Left renal cortex interstitium (tissue), 4 donors: ENCODE measurements at places on chromosomes 1 and 21.

GRCh38 chr1:75131565-75132241 lies 2.5 kb upstream of the LHX8 start:
- no peak for DNase-seq

- DNase-seq, result no peak
Measured at GRCh38 chr21:35855484-35855883, 204.8 kb downstream of the SETD4 start.

DNA sequence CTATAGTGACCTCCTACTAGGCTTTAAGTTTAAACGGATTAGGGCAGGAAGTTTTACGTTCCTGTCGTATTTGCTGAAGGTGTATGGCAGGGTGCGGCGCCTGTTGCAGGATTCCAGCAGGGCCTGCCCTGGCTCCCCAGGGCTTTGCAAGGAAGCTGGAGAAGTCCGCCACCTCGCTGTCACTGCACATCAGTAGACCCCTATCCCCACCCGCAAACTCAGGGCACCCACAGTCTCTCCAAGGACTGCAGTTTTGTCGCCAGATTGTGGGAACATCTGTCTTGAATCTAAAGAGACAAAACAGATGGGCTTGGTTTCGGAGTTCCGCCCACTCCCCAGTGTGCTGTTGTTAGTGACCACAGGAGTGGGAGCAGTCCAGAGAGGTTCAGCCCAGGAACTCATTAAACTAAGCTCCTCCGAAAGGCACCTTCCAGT lies 110.8 kb downstream of the CDC7 start:
- no peak for DNase-seq

DNA sequence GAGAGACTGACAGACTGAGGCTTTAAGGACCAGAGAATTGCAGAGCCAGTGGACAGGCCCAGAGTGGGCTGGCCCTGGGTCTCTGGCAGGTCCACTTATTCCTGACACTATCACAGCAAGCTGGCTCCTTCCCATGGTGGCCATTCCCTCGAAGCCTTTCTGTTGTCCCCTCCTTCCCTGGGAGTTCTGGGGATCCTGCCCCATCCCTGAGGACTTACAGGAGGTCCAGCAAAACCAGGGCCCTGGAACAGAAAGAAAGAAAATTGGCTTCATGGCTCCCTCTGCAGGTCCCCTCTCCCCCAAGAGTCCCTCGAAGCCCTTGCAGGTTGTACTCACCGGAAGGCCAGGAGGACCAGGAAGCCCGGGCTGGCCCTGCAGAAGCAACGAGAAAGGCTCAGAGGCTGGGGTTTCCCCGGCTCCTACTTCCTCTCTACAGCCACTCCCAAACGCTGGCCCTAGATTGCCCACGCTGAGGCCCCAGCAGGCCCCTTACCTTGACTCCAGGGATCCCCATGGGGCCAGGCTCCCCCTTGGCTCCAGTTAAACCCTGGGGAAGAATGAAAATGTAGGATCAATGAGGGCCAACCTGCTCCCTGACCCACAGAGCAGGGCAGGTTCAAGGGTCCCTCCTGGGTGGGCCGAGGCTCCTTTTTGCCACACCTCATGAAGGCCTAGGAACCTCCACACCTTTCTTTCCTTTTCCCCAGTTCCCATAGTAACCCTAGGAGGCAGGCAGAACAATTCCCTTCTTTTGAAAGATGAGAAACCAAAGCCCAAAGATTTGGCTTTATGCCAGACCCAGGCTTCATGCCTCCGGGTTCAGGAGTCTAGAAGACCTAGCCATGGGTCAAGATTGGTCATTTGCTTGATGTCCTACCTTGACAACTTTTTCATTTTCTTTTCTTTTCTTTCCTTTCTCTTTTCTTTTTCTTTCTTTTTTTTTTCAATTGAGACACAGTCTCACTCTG lies 4.6 kb downstream of the COL9A2 start:
- DNase-seq, result no peak

DNA sequence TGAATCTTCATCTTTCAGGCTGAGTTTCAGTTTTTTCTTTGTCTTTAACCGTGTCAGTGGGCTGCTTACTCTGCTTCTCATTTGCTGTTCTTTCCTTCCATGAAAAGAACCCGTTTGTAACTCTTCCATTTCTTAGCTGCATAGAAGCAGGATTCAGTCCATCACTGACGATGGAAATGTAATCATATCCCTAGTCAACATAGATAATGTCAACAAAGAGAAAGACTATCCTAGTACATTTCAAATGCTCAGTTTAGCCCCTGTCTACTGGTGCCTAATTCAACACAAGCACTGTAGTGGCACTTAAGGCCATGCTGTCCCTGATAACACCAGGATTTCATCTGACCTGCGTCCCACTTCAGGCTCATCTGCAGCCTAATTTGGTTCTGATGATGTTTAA lies 376 bp downstream of the GBP1 start:
- DNase-seq, result no peak

GRCh38 chr1:19452221-19452663 lies 33.1 kb downstream of the CAPZB start:
- DNase-seq, result no peak

GRCh38 chr1:3001471-3002348 lies 19.6 kb upstream of the ACTRT2 start:
- DNase-seq, result no peak

DNA sequence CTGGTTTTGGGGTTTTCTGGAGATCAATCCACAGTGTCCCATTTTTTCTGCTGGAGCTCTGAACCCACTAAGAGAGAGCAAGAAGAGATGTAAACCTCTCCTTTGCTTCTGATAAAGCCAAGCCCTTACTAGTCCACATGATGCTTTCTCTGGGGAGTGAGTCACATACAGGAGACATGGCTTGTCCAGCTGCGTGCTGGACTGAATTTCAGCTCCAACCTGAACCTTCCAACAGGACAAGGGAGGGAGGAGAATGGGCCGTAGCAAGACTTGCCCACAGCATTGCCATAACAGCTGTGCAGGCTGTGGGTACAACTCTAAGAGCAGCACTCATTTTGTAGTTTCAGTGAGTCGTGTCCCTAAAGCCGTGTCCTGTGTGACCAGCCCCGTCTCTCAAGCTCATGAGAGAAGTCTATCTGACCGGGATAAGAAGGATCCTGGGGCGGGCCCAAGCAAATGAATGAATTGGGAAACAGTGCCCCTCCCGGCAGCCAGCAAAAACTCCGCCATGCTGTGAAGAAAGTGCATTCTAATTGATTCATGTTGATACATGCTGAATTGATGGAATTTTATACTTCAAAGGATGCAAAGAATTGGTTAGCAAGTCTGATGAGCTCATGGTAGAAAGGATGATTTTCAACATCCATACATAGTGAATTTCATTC lies 195.2 kb downstream of the GABPA start:
- DNase-seq, result no peak

DNA sequence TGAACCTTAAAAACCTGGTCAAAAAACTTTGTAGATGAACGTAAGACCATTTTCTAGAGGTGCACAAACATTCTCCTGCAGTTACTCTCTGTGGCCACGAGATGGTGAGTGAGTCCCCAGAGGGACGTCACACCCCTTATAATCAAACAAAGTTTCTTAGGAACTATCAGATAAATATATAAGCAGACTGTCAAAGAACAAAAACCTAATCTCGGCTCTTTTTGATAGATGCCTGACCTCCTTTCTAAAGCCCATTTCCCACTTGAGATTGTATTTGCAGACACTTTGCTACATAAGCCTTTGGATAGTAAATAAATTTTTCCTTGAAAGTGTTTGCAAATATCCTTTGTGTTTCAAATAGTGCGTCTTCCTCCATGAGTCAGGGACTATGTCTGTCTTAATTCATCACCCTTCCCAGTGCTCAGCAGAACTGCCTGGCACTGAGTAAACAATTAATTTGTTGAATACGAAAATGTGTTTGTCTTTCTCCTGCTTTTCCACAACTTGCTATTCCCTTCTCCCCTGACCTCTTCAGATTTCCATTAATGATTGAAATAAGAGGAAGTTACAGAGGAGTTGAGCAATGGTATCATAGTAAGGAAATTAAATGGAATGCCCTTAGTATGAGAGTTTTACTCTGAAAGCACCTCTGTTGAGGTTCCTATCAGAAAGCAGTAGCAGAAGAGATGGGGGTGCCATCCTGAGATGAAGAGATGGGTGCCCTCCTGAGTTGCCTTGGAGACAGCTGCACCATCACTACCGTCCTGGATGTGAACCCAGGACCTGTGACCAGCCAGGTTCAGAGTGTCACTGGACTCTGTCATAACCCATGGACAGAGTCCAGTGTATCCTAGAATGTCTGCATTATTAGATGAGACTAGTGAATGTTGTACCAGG lies 57.8 kb upstream of the RAVER2 start:
- DNase-seq, result no peak

DNA sequence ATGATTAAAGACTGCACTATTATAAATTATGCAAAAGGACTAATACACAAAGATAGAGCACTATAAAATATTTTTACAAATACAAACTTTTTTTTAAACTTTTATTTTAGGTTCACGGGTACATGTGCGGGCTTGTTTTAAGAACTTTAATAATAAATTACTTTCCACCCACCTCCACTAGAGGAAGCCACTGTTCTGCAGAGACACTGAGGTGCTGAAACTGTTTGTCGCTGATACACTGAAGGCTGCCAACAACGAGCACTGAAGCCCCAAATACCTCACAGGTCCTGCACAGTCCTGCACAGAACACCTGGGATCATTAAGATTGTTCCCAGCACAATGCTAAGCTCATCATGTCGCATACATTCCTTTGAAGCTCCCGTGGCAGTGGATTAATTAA lies 19.9 kb downstream of the COA6 start:
- no peak for DNase-seq

DNA sequence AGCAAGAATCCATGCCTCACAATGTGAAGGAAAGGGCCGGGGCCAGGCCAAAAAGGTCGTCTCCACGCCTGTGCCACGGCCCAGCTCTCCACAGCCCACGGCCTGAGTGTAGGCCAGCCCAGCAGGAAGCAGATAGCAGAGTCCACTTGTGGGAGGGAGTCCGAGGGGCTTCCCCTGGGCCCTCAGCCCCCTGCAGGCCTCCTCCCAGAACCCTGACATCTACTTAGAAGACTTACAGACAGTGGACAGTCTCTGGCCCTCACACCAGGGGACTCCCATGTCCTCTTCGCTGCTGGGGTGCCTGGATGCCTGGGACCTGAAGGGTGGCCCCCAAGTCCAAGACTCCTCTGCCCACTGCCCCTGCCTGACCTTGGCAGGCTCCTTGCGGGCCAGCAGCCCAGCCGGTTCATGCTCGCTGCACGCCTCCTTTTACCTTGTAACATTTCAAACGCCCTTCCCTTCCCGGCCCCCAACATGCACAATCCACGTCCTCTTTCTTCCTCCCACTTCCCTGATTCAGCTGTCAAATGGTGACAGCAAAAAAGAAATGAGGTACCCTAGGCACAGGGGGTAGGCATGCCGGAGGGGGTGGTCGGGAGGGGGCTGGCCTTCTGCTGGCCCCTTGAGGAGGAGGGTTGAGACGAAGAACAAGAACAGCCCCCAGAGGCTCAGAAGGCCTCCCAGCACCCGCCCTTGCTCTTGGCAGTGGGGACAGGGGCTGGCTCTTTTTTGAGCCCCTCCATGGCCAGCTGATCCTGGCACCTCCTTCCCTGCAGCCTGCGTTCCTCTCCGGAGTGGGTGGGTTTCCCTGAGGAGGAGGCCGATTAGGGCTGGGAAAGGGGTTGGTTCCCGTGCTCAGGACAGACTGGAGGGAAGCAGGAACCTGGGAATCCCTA lies 997 bp upstream of the PTPN7 start:
- no peak for DNase-seq

DNA sequence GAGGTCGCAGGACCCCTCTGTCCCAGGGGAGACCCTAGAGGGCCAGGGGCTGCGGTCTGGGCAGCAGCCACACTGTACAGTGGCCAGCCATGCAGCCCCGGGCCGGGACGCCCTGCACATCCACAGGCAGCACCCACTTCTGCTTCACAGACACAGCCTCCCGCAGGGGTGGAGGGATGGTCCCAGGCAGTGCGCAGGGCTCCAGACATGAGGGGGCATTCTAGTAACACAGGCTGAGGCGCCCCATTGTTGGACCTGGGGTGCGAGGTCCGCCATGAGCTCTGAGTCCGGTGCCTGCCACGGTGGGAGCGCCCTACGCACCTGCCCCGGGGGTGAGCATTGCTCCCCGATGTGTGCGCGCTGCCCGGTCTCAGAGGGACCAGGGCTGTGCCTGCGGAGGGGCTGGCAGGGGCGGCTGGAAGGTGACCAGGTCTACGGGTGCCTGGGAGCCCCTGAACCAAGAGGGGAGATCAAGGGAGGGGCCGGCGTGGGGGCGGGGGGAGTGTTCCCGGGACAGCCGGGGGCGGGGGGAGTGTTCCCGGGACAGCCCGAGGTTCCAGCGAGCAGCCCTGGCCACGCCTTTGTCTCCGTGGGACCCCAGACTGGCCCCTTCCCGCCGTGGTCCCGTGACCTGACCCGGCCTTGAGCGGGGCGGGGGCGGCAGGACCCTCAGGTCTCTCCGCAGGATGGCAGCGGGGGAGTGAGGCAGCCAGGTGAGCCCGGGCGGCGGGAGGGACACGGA lies 4.5 kb downstream of the MMEL1 start:
- no peak for DNase-seq

DNA sequence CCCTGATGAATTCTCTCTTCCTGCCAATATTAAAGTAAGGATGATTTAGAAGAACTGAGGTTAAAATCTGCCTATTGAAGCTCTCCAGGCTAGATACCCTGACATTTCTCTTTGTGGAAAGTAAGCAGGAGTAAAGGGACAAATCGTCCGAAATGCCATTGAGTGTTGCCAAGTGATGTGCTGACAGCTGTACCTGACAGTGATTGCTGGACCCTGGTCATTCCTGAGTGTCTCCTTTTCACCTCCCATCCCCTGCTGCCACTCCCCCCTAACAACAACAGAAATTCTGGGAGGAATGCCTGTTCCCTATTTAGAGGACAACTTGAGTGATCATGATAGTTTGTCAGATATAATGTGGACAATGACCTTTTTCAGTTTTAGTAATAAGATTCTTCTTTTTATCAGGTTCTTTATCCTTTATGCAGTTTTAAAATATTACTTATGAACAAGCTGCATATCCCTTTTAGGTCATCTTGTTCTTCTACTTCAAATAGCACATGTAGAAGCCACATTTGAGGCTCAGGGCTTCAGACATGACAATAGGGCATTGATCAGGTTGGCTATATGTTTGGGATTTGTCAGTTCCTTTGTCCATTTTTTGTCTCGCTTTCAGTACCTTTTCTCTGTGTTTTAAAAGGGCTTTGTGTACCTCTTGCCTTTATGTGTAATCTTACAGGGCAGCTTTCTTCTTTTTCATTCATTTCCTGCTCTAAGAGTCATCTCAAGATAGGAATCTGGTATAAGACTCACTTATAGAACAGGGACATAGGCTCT lies 56.0 kb downstream of the ITSN1 start:
- DNase-seq, result no peak

DNA sequence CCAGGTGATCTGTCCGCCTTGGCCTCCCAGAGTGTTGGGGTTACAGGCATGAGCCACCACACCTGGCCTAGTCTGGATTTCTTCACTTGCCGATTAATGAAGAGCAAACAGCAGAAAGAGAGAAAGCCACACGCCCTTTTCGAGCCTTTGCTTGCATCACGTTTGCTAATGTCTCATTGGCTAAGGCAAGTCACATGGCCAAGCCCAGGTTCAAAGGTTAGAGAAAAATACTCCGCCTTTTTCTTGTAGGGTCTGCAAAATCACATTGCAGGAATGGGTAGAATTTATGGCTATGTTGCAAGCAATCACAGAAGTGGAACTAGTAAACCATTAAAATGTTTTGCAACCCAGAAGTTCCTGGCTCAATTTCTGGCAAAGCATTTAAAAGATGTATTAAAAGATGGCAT lies 26.8 kb upstream of the BACH1 start:
- no peak for DNase-seq
